ENCODE measurements at places on chromosomes 6 and 20. TPM values are rescaled to one million over a fixed set of nuclear protein-coding genes. Genes with fewer than 3 reads are reported as not detected.

DNA sequence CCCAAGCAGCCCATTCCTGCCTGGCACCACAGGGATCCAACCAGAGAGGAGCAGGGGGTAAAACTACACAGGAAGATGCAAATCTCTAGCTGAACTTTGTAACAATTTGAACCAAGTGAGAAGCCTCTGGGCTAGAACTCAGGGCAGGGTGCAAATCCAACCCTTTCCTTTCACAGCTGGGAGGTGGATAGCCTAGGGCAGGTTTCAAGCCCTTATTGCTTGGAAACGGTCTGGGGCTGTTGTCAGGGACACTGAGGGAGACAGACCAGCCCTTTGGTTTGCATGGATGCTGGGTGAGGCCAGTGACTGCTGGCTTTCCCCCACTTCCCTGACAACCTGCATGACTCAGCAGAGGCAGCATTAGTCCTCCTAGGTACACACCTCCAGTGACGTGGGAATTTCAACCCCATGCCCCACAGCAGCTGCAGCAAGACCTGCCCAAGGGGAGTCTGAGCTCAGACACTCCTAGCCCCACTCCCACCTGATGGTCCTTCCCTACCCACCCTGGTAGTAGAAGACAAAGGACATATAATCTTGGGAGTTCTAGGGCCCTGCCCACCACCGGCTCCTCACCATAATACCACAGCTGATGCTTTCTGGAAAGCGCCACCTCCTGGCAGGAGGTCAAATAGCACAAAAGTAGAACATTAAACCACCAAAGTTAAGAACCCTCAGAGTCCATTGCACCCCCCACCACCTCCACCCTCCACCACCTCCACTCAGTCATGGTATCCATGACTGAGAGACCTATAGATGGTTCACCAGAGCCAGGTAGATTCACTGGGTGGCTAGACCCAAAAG, 797.7 kb upstream of the MAN1A1 start:
- no peaks in the 10 kb centered on the region for H3K4me1 ChIP-seq
- H3K36me3 ChIP-seq, result no peaks in the 10 kb centered on the region
- H3K27ac ChIP-seq, result no peak overlapping the region

GRCh38 chr6:113362301-113363047, 494.7 kb upstream of the MARCKS start:
- H3K27me3 ChIP-seq, result no peaks in the 10 kb centered on the region
- H3K4me3 ChIP-seq, result no peak overlapping the region
- DNase-seq, result no peak

GRCh38 chr6:45644720-45645119, 267.0 kb upstream of the SUPT3H start:
- DNase-seq, result no peak
- no peak overlapping the region for H3K27ac ChIP-seq
- no peak overlapping the region for H3K4me3 ChIP-seq
- H3K27me3 ChIP-seq, result no peaks in the 10 kb centered on the region

- no peaks in the 10 kb centered on the region for H3K4me1 ChIP-seq
- H3K4me3 ChIP-seq, result peak overlapping the region; percentile 61
- H3K27ac ChIP-seq, result peak overlapping the region; percentile 27
- no peaks in the 10 kb centered on the region for H3K27me3 ChIP-seq
- peak; percentile 53 for DNase-seq
Observed at GRCh38 chr20:63101781-63102720, 95.3 kb upstream of the BHLHE23 start.

- no peak overlapping the region for H3K4me3 ChIP-seq
- peak; percentile 47 for DNase-seq
- no peaks in the 10 kb centered on the region for H3K27me3 ChIP-seq
- no peak overlapping the region for H3K27ac ChIP-seq
- no peaks in the 10 kb centered on the region for H3K36me3 ChIP-seq
Observed at GRCh38 chr20:14449323-14449722, 111.9 kb upstream of the FLRT3 start.

GRCh38 chr6:51203504-51203903, 384.8 kb downstream of the TFAP2B start:
- no peak overlapping the region for H3K27ac ChIP-seq
- no peak for DNase-seq
- no peaks in the 10 kb centered on the region for H3K4me1 ChIP-seq
- H3K27me3 ChIP-seq, result no peaks in the 10 kb centered on the region

DNA sequence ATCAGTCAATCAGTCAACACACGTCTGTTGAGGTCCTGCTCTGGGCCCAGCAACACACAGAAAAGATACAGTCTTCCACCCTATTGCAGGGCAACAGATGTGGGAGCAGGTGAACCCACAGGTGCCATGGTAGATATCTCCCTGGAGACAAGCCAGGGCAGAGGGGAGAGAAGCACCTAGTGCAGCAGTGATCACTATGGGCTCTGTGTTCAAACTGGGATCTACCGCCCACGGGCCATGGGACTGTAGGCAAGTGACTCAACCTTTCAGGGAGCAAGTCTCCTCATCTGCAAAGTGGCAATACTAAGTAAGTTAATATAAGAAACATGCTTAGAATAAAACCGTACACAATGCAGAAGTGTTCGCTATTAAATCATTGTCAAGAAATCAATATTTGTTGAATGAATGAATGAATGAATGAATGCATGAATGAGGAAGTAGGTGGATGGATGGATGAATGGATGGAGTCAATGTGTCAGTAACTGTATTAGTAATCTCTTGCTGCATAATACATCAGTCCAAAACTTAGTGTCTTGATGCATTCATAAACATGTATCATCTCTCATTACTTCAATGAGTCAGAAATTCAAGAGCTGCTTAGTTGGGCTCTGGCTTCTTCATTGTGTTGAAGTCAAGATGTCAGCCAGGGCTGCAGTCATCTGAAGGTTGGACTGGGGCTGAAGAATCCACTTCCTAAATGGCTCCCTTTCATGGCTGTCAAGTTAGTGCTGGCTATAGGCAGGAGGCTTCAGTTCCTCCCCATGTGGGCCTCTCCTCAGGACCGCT, 31.9 kb upstream of the NFATC2 start:
- peaks cover 4% of the 10 kb centered on the region for H3K4me1 ChIP-seq
- H3K27me3 ChIP-seq, result peaks cover 12% of the 10 kb centered on the region
- H3K27ac ChIP-seq, result no peak overlapping the region
- DNase-seq, result no peak

DNA sequence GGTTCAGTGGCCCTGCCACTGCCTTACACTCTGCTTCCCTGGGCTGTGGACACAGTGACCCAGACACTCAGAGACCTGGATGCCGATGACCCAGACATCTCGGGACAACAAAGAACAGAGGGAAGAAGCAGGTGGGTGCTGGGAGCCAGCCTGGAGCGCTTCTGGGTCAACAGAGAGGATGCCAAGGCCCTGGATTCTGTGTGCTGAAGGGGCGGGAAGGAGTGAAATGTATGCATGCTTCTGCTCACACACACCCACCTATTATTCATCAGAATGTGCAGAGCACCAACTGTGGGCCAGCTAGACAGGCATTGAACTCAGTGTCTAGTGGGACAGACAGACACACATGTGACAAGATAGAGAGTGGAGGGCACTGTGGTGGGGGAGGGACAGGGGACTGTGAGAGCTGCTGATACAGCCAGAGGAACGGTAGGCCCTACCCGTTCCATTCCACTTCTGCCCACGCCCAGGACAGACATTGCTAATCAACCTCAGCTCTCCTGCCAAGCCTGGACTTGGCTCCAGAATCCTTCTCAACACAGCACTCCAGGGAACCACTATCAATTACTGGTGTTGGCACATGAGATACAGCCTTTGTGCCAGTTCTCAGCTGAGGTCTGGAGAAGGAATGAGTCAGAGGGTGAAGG, 20.2 kb downstream of the KCNK15 start:
- no peaks in the 10 kb centered on the region for H3K36me3 ChIP-seq
- H3K27ac ChIP-seq, result no peak overlapping the region
- no peak overlapping the region for H3K4me3 ChIP-seq
- DNase-seq, result no peak
- peaks cover 13% of the 10 kb centered on the region for H3K27me3 ChIP-seq

DNA sequence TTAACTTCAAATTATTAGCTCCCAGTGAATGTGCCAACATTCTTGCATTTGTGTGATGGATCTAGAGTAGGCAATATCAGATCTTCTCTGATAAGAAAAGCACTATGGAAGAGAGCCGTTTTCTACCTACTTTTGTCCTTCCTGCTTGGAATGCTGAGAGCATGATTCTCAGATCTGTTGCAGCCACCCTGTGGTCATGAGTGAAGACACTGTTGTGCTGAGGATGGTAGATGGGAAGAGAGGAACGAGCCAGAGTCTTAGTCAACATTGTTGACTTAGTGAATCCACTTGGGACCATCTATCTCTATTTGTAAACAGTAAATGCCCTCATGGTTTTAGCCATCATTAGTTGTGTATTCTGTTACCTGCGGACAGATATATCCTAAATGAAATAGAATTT, 202.6 kb downstream of the CD109 start:
- no peak for DNase-seq
- no peaks in the 10 kb centered on the region for H3K4me1 ChIP-seq
- H3K27ac ChIP-seq, result no peak overlapping the region
- H3K4me3 ChIP-seq, result no peak overlapping the region

- no peaks in the 10 kb centered on the region for H3K27me3 ChIP-seq
- no peak overlapping the region for H3K4me3 ChIP-seq
- no peaks in the 10 kb centered on the region for H3K36me3 ChIP-seq
- H3K4me1 ChIP-seq, result peaks cover 2% of the 10 kb centered on the region
- DNase-seq, result no peak
- no peak overlapping the region for H3K27ac ChIP-seq
Observed at GRCh38 chr6:81906041-81906440, 153.6 kb upstream of the TENT5A start.

- DNase-seq, result no peak
- peaks cover 8% of the 10 kb centered on the region for H3K36me3 ChIP-seq
- no peak overlapping the region for H3K4me3 ChIP-seq
- H3K27me3 ChIP-seq, result no peaks in the 10 kb centered on the region
- H3K27ac ChIP-seq, result no peak overlapping the region
Observed at GRCh38 chr6:24408719-24409410, 6.1 kb downstream of the MRS2 start.

DNA sequence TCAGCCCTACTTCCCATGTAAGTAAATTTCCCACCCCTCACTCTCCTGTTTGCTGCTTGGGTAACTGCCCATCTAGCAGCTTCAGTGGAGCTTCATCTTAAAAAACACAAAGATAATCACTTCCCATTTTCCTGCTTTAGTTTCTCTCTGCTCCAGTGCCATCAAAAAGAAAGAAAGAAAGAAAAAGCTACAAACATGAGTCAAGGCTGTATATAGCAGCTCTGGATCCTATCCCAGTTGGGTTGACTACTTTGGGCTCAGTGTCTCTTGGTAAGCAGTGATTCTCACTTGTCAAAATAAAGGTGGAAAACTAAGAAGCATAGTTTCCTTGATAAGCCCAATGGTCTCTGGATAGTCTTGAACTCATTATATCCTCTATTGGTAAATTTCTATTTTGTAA, 48.7 kb upstream of the SRPK1 start:
- H3K27ac ChIP-seq, result no peak overlapping the region
- H3K4me1 ChIP-seq, result no peaks in the 10 kb centered on the region
- peak; percentile 20 for DNase-seq
- H3K27me3 ChIP-seq, result no peaks in the 10 kb centered on the region
- H3K4me3 ChIP-seq, result no peak overlapping the region
- no peaks in the 10 kb centered on the region for H3K36me3 ChIP-seq

- no peak for DNase-seq
- H3K4me1 ChIP-seq, result no peaks in the 10 kb centered on the region
- H3K36me3 ChIP-seq, result no peaks in the 10 kb centered on the region
Observed at GRCh38 chr6:22053391-22053997, 243.3 kb downstream of the PRL start.

GRCh38 chr6:1039746-1040145, 272.2 kb upstream of the FOXQ1 start:
- H3K27ac ChIP-seq, result no peak overlapping the region
- H3K4me3 ChIP-seq, result no peak overlapping the region
- H3K4me1 ChIP-seq, result no peaks in the 10 kb centered on the region
- DNase-seq, result no peak

- no peak for DNase-seq
- H3K36me3 ChIP-seq, result no peaks in the 10 kb centered on the region
- peaks cover 7% of the 10 kb centered on the region for H3K27me3 ChIP-seq
- no peak overlapping the region for H3K27ac ChIP-seq
Observed at GRCh38 chr20:62695448-62696414, 12.9 kb upstream of the NTSR1 start.

- DNase-seq, result no peak
- no peak overlapping the region for H3K27ac ChIP-seq
- H3K36me3 ChIP-seq, result no peaks in the 10 kb centered on the region
- no peaks in the 10 kb centered on the region for H3K4me1 ChIP-seq
- H3K4me3 ChIP-seq, result no peak overlapping the region
- no peaks in the 10 kb centered on the region for H3K27me3 ChIP-seq
Observed at GRCh38 chr6:28929887-28930620, 6.3 kb upstream of the TRIM27 start.

GRCh38 chr6:109381061-109381746, 1.1 kb downstream of the CD164 start:
- DNase-seq, result peak; percentile 39
- peak overlapping the region; percentile 95 for H3K4me3 ChIP-seq
- no peaks in the 10 kb centered on the region for H3K27me3 ChIP-seq
- peaks cover 4% of the 10 kb centered on the region for H3K4me1 ChIP-seq

- H3K27ac ChIP-seq, result no peak overlapping the region
- no peak overlapping the region for H3K4me3 ChIP-seq
- no peak for DNase-seq
- H3K4me1 ChIP-seq, result no peaks in the 10 kb centered on the region
- peaks cover 7% of the 10 kb centered on the region for H3K27me3 ChIP-seq
- H3K36me3 ChIP-seq, result no peaks in the 10 kb centered on the region
Observed at GRCh38 chr20:51876313-51876940, 74.1 kb upstream of the SALL4 start.

DNA sequence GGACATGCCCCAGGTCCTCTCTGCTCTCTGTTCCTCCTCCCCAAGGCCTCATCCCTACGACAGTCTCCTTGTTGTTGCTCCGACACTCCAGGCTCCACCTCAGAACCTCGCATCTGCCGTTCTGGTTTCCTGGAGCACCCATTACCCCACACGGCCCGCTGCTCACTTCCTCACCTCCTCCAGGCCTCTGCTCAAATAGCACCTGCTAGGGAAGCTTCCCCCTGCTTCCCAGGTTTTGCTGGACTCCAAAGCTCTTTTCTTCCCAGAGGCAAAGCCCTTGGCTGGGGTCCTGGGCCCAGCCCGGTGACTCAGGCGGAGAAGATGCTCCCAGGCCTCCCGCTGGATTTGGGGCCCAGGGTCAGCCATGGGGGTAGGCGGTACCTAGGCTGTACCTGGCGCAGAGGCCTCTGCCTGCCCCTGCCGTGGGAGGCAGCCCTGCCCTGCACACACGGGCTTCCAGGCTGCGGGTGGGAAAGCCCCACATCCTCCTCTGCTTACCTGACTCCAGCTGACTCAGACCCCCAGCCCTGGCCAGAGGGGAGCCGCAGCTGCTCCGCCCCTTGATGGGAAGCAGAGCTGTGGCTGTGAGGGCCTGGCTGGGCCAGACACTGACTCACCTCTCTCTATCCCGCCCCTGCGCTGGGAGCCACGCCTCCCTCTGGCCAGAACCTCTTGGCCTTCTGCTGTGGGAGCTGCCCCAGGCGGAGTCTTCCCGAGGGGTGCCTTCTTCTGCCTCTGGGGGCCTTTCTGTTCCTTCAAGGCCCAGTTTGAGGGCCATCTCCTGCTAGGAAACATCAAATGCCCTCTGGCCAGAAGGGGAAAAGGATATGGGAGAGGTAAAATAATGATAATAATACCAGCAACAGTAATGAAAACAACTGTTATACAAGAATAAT, 130.5 kb downstream of the CEBPB start:
- peaks cover 19% of the 10 kb centered on the region for H3K4me1 ChIP-seq
- peak; percentile 91 for DNase-seq
- peak overlapping the region; percentile 60 for H3K27ac ChIP-seq
- no peak overlapping the region for H3K4me3 ChIP-seq

The EYA4 gene
- 23.9 TPM for total RNA-seq

The HSD17B8 gene
- 11.4 TPM for total RNA-seq

The EMILIN3 gene
- total RNA-seq, result 0.17 TPM

The MRAP2 gene
- total RNA-seq, result 0.17 TPM

The SLC22A2 gene
- total RNA-seq, result not detected

The MAFB gene
- 7.7 TPM for total RNA-seq

The SLC17A3 gene
- total RNA-seq, result not detected

The OLIG3 gene
- total RNA-seq, result not detected

Data from fibroblast of lung (primary cell).